ENCODE measurements at places on chromosomes 3 and 15.

- no peak for DNase-seq
These were observed 3.9 kb downstream of the MST1R start for GRCh38 chr3:49899815-49900214.

- DNase-seq, result no peak
These were observed 233.5 kb upstream of the AGTR1 start for GRCh38 chr3:148464246-148464645.

DNA sequence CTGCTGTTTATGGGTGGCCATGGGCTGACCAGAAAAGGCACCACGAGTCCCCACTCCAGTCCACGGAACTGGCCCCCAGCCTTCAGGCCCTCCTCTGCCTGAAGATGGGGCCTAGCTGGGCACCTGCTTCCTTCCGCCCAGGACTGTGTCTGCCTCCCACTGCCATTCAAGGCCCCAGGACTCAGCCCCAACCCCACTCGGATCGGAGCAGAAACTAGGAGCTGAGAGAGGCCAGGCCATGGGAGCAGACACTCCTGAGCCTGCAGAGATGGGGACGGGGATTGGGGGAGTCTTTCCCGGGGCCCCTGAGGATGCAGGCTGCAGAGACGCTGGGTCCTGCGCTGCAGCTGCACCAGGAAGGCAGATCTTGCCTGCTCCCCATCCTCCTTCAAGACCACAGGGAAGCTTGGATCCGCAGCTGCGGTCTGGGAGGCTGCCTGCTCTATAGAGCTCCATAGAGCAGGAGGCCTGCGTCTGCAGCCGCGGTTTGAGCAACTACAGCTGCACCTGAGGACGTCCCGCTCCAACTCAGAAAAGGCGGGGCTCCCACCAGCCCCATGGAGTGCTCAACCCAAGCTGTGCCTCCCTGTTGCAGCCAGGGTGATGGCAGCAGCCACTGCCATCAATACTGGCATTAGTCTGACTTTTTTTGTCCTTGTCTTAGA, 383.9 kb upstream of the TMCO5A start:
- DNase-seq, result no peak

- no peak for DNase-seq
These were observed 100.4 kb downstream of the PCCB start for GRCh38 chr3:136350557-136350956.

Data from stimulated activated CD8-positive, alpha-beta memory T cell treated with anti-CD3 and anti-CD28 coated beads, Interleukin-4, amount 100 ng/mL, for 4 hours (primary cell).